ENCODE measurements at places on chromosomes 3 and 15.
A peak's percentile ranks its signal among the peaks of the same experiment; 100 is the strongest.

DNA sequence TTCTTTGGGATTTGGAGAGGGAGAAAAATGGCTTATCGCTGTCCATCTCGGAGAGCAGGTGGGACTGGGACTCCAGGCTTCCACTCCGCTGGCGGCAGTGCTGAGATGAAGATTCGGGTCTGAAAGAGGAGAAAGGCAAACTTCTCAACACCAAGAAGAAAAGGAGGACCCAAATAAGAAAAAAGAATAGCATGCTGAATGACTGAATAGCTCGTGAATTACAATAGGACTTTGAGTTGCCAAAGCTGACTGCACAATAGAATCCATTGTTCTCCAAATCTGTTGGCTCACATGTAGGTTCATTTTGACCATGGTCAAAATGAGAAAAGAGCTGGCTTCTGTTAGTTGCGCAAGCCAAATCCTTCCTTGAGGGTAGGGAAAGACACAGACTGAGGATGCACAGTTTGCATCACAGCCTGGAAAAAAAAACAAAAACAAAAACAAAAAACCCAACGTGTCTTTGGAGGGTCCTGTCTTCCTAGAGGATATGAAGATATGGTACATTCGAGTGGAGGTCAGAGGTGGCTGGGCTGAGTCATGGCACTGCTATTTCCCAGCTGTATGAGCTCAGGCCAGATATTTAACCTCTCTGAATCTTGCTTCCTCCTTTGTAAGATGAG, 59.3 kb upstream of the LMOD3 start:
- DNase-seq, result no peak

GRCh38 chr3:50637011-50637410, 20.1 kb downstream of the MAPKAPK3 start:
- no peak for DNase-seq

DNA sequence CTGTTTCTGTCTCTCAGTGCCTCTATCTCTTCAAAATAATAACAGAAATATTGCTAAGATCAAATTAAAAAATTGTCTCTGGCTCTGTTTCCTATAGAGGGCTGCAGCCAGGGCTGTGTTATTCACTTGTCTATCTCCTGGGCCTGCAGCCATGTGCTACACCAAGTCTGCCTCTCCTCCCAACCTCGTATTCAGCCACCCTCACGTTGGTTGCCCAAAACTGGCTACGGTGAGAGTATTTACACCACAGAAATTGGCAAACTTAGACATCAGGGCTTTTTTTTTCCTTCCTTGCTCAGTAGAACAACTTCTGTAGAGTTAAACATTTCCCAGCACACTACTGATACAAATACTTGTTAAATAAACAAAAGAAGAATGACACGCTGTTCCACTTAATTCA, 320.9 kb upstream of the ICE2 start:
- no peak for DNase-seq

DNA sequence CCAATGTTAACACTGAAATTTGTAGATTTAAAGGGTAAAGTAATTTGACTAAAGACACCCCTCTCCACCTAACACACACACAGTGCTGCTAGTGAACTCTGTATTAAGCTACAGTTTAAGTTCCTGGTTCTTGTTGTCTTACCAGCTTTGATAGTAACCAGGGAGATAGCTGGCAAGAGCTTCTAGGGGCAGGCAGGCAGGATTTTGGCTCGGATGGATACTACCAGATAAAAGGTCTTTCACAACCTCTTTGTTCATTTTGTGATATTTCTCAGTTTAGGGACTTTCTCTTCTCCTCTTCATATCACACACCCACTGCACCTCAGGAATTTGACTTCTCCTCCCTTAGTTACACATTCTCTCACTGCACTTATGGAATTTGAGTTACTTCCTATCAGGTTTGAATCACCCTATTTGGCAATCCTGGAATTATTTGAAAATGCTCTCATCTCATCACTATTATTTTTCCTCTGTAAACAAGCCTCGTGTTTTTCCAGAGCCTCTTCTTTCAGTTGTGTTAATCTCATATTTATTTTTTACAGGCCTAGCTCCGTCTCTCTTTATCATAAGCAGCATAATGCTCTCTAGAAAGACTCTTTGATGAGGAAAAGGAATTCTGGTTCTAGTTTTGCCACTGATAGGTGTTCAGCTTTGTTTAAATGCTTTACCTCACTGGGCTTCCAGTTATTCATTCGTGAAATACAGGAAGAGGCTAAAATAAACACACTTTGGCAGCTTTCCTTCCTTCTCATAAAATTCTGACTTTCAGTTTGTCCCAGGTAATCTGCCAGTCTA, 23.0 kb upstream of the CLDN1 start:
- DNase-seq, result no peak

DNA sequence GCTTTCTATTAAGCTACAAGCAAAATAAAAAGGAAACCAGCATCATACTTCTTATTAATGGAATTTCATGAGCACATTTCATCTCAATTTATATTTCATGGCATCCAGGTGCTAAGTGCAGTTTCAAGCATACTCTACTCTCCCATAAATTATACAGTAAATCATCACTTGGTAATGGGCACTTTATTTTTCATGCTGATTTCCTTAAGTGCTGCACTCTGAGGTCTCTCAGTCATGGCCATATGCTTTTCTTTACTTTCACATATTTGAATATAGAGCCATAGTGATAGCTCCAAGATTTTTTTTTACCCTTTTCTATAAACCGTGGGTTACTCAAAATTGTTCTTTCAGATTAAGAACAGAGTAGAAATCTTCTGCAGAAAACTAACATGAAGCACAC, 1505.7 kb upstream of the CADM2 start:
- DNase-seq, result no peak

DNA sequence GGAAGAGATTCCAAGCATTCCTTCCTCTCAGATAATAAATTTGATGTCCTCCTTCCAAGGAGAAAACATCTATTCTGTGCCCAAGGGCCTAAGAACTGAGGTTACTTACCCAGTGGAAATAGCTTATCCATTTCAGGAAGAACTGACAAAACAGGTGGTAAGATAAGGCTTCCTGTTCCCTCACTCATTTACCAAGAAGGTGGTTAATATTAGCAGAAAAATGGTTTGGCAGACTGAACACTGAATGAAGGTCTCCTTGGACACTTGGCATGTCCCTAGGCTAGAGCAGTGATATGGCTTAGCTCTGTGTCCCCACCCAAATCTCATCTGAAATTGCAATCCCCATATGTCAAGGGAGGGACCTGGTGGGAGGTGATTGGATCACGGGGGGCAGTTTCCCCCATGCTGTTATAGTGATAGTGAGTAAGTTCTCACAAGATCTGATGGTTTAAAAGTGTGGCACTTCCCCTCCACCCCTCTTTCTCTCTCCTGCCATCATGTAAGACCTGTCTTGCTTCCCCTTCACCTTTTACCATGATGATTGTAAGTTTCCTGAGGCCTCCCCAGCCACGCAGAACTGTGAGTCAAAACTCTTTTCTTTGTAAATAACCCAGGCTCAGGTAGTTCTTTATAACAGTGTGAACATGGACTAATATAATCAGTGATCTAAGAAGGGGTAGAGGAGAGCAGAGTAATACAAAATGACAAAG, 127.4 kb downstream of the ST8SIA2 start:
- DNase-seq, result no peak

GRCh38 chr3:133487920-133488540, 85.5 kb upstream of the CDV3 start:
- DNase-seq, result peak; percentile 61

- no peak for DNase-seq
Observed at GRCh38 chr3:105762749-105763658, 105.8 kb downstream of the CBLB start.

GRCh38 chr15:73885954-73886700, 12.8 kb downstream of the TBC1D21 start:
- no peak for DNase-seq
